ENCODE measurements at places on chromosomes 13 and 19. TPM values are rescaled to one million over a fixed set of nuclear protein-coding genes. Genes with fewer than 3 reads are reported as not detected.
A peak's percentile ranks its signal among the peaks of the same experiment; 100 is the strongest.

DNA sequence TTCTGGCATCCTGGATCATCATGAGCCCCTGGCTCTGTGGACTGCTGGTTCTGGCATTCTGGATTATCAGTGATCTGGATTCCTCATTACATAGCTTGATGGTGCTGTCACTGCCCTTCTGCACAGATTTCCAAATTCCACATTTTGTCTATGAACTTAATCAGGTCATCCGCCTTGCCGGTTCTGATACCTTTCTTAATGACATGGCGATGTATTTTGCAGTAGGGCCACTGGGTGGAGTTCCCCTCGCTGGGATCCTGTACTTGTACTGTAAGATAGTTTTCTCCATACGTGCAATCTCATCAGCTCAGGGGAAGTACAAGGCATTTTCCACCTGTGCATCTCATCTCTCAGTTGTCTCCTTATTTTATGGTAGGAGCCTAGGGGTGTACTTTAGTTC lies 24.4 kb upstream of the OR7C2 start:
- DNase-seq, result no peak

DNA sequence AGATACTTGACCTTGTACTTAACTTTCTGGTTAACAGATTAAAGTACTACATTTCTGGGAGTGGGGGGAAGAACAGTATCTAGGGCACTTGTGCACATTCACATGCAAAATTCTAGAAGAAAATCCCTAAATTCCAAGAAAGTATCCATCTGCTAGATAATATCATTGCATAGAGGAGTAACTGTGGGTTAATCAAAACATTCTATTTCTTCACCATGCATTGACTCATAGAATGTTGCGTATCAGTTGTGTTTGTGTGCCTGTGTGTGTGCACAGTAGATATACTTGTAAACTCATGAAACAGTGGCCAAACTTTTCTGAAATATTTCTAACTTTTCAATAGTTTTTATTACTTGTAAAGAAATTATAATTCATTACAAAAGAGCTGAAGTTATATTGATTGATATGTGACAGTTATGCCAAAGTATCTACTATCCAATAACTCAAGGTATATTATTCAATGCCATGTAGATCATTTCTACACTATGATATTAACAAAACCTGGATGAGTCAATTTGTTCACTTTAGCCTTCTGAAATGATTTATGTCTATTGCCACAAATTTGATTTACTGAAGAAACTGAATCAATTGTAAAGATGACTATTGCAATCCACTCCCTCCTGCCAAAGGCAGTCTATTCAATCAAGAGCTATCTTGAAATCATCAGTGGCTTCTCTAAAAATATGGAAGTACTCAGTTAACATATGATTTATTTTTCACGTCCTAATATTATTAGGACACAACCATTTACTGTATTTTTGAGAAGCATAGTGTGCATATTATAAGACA lies 756.7 kb upstream of the ARGLU1 start:
- DNase-seq, result no peak

The FRY gene
- 97.8 TPM for polyA plus RNA-seq

The ASPDH gene
- polyA plus RNA-seq, result 6.7 TPM

The ZNF492 gene
- 1.5 TPM for polyA plus RNA-seq

The KLK8 gene
- not detected for polyA plus RNA-seq

GRCh38 chr13:79847882-79848592 lies 367.1 kb downstream of the NDFIP2 start:
- DNase-seq, result peak; percentile 64

The ZNF112 gene
- polyA plus RNA-seq, result 8.5 TPM

The ZSWIM9 gene
- polyA plus RNA-seq, result 10.3 TPM

GRCh38 chr13:47166336-47166735 lies 269.5 kb upstream of the HTR2A start:
- no peak for DNase-seq

DNA sequence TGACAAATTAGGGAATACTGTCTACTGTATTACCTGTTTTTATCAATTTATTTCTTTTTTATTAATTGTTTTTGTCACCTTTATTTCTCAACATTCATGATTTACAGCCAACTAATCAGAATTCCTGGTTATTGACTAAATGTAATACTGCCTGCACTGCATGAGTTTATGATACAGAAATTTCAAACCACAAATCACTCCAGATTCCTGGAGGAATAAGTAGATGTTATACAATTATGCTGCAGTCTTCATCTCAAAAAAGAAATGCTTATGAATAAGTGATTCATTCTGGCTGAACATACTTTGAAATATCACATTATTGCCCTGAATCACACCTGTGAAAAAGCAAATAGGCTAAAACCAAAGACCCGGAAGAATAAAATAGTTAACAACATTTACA lies 249.7 kb downstream of the DACH1 start:
- DNase-seq, result no peak

DNA sequence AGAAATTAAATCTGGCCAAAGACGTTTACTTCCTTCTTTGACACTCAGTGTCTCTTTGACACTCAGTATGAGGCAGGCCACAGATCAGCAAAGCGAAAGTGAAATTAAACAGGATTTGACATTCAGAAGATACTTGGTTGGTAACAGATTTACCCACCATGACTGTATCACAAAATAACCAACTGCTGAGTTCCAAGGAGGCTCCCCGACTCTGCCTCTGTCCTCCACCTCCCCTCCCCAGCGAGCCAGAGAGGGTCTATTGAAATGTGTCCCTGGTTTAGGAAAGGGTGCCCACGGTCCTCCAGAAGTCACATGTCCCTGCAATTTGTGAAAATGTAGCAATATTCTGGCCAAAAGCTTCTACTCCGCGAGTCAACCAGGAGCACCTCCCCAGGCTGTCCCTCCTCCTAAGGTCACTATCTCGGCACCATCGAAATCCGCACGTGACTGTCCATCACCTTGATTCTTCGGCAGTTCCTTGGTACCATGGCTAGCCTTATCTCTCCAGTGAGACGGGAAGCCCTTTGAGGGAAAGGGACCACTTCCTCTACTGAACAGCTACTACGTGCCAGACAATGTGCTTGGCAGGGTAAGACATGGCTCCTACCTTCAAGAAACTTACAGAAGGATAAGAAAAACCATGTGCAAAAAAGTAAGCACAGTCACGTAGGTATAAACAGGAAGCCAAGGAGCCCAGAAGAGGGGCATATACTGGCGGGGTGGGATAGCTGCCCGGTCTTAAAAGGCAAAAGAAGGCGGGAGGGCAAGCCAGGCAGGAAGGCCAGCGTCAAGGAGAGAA lies 1.5 kb downstream of the N4BP2L1 start:
- no peak for DNase-seq

The IL4I1 gene
- polyA plus RNA-seq, result 1.3 TPM

The FPR1 gene
- polyA plus RNA-seq, result 8.0 TPM

DNA sequence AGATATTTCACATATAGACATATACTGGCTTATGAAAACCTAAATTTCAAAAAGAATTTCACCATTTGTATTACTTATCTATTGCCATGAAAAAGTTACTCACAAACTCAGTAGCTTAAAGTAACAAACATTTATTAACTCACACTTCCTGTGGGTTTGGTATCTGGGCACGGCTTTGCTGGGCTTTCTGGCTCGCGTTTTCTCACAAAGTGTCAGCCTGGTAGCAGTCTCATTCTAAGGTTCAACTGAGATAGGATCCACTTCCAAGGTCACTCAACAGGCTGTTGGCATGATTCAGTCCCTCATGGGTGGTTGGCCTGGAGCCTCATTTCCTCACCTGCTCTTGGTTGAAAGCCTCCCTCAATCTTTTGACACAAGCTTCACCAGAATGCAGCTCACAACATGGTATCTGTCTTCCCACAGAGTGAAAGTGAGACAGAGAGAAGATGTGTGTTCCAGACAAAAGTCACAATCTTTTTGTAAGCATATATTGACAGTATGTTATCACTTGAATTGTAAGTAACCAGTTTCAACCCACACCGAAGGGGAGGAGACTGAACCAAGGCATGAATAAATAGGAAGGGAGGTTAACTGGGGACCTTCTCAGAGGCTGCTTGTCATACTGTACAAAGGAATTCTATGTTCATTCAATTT lies 1065.8 kb upstream of the SPRY2 start:
- no peak for DNase-seq

- no peak for DNase-seq
Observed at GRCh38 chr19:15419413-15420025, 731 bp upstream of the AKAP8L start.

- no peak for DNase-seq
Observed at GRCh38 chr13:98454389-98454881, 122.5 kb downstream of the STK24 start.

The STAP2 gene
- 5.2 TPM for polyA plus RNA-seq

The ZNF626 gene
- 17.5 TPM for polyA plus RNA-seq

DNA sequence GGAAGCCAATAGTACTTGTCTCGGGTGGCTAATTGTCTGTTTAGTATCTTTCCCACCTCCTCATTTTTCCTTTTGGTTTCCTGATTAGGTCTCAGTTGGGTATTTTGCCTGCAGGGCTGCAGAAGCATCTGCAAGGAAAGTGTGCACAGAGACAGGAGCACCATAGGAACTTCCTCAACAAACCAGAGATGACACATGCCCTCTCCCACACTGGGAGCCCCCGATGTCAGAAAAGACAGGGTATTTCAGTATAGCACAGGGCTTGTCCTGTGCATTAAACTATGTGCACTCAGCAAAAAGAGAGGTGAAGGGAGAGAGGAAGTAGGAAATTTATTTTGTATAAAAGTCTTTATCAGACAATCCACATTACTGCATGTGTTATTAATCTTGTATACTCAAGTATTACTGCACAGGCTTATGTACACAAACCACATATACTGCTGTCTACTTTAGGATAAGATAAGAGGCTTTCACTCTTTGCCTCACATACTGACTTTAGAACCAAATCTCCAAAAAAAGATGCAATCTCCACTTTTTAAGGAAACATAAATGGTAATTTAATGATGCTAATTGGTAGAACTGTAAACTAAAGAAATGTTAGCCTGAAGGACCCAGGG lies 501.0 kb downstream of the FOXO1 start:
- DNase-seq, result no peak

DNA sequence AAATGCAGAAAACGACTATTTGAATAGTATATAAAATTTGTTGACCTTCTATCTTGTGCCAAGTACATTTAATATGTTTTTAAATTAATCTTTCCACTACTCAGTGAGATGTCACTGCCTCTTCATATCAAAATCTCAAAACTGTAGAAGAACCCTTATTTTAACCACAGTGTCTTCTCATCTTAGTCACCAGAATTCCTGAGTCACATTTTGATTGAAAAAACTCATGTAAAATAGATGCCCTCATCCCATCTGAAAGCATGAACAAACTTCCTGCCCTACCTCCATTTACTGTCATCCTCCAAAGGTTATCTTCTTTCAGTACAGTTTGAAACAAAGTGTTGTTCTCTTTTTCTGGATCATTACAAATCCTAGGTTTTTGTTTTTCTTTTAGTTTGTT lies 1215.4 kb downstream of the PCDH9 start:
- DNase-seq, result no peak

The KRTDAP gene
- not detected for polyA plus RNA-seq

GRCh38 chr13:45811891-45812694 lies 39.5 kb downstream of the SIAH3 start:
- DNase-seq, result no peak
